Thymus (tissue), 14 donors: ENCODE measurements at places on chromosomes 13 and 19.
A peak's percentile ranks its signal among the peaks of the same experiment; 100 is the strongest.

DNA sequence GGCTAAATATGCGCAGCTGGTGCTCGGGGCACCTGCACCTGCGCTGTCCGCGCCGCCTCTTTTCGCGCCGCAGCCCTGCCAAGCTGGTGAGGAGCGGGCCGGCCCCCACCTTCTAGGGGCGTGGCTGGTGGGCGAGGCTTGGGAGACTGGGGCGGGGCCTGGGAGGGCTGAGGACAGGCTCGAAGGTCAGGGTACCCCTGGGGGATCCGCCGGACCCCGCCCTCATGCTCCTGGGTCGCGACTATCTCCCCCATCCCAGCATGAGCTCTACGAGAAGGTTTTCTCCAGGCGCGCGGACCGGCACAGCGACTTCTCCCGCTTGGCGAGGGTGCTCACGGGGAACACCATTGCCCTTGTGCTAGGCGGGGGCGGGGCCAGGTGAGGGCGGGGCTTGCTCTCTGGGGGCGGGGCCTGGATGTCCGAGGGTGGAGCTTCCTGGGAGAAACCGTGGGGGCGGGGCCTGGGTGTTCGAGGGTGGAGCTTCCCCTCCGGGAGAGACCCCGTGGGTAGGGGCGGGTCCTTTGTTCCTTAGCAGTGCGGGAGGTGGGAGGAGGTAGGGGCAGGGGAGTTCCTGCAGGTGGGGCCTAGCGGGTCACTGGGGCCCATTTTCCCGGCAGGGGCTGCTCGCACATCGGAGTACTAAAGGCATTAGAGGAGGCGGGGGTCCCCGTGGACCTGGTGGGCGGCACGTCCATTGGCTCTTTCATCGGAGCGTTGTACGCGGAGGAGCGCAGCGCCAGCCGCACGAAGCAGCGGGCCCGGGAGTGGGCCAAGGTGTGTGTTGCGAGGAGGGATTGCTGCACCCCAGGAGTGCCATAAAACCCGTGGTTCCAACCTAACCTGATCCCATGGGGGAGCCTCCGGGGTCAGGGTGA is 19.7 kb downstream of the PNPLA6 start:
- no peaks in the 10 kb centered on the region for H3K27me3 ChIP-seq
- no peaks in the 10 kb centered on the region for H3K4me1 ChIP-seq
- no peak for DNase-seq
- no peak overlapping the region for H3K4me3 ChIP-seq

GRCh38 chr13:33515146-33515545 is 229.6 kb upstream of the STARD13 start:
- H3K27me3 ChIP-seq = no peaks in the 10 kb centered on the region
- H3K27ac ChIP-seq = no peak overlapping the region
- H3K36me3 ChIP-seq = no peaks in the 10 kb centered on the region
- no peak for DNase-seq
- H3K4me3 ChIP-seq = no peak overlapping the region

GRCh38 chr13:36819739-36820090 is 693 bp downstream of the RFXAP start:
- H3K4me3 ChIP-seq = peak overlapping the region; percentile 91
- peaks cover 13% of the 10 kb centered on the region for H3K4me1 ChIP-seq
- H3K27me3 ChIP-seq = no peaks in the 10 kb centered on the region

DNA sequence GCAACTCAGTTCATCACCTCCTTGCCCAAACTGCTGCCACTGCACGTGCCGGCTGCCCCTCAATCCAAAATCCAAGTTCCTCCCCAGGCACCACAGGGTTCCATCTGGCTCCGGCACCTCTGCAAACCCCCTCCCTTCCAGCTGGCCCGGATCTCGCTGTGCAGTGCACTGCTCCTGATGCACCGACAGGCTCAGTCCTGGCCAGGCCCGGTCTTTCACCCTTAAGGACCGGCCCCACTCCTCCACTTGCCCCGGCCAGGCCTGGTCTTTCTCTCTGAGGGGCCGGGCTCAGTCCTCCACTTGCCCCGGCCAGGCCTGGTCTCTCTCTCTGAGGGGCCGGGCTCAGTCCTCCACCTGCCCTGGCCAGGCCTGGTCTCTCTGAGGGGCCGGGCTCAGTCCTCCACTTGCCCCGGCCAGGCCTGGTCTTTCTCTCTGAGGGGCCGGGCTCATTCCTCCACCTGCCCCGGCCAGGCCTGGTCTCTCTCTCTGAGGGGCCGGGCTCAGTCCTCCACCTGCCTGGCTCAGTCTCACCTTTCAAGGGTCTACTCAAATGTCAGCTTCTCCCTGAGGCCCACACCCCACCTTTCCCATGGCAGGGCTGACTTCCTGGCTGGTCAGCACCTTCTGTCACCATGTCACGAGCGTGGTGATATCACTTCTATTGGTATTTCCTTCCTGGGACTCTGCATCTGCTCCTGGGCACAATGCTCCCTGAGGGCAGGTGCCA is 6.9 kb downstream of the ZNF787 start:
- DNase-seq = no peak
- H3K4me1 ChIP-seq = peaks cover 62% of the 10 kb centered on the region
- H3K4me3 ChIP-seq = no peak overlapping the region
- H3K27me3 ChIP-seq = no peaks in the 10 kb centered on the region
- peak overlapping the region; percentile 37 for H3K27ac ChIP-seq

DNA sequence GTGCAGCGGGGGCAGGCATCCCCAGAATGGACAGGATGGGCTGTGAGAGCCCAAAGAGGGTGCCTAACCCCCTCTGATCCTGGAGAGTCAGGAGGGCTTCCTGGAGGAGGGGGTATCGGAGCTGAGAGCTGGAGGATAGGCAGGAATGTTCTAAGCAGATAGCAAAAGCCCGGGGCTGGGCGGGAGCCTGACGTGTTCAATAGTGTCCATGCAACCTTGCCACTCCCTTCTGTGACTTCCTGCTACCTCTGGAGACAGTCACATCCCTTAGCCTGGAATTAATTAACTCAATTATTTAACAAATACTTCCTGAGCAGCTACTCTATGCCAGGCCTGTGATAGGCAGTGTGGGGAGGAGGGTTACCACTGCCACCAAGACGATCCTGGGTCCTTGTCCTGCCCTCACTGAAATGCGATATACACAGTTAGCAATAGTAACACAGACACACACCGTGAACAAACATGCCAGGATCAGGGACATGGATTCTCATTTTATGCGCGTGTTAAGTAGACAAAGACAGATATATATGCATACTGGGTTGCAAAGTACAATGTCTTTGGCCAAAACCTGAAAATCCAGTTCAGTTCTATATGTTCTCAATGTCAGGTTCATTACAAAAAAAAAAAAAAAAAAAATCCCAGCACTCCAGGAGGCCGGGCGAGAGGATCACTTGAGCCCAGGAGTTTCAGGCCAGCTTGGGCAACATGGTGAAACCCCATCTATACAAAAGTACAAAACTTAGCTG is 10.7 kb downstream of the AP2S1 start:
- H3K4me3 ChIP-seq = no peak overlapping the region
- H3K27me3 ChIP-seq = no peaks in the 10 kb centered on the region
- H3K36me3 ChIP-seq = peaks cover 64% of the 10 kb centered on the region
- H3K27ac ChIP-seq = no peak overlapping the region
- DNase-seq = no peak

DNA sequence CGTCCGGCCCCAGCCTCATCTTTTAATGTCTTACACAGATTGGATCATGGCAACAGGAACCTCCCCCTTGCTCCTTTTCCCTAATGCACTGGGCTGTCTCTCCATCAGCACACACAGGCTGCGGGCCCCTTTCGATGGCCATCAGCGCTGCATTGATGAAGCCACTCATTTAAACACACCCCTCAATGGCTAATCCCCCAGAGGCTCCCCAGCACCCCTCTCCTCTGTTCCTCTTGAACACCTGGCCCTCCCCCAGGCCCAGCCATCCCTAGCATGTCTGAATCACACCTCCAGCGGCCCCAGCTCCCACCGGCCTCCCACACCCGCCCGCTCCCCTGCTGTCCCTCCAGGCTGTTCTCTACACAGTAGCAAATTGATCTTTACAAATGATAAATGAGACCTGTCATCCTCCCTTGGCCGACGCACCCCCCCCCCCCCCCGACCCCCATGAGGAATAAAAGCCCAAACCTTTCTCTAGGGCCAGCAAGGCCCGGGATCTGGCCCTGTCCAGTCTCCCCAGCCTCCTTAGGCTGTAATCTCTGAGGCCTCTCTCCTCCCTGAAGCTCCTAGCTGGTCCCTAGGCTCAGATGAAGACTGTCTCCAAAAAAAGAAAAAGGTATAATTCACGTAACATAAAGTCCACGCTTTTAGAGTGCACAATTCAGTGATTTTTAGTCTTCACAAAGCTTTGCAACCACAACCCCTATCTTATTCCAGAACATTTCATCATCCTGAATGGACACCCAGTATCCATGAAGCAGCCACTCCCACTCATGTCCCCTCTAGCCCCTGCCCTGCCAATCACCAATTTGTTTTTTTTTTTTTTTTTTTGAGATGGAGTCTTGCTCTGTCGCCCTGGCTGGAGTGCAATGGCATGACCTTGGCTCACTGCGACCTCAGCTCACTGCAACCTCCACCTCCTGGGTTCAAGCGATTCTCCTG is 7.4 kb downstream of the RPL28 start:
- no peak overlapping the region for H3K4me3 ChIP-seq
- peaks cover 15% of the 10 kb centered on the region for H3K4me1 ChIP-seq
- H3K36me3 ChIP-seq = peaks cover 39% of the 10 kb centered on the region
- no peak overlapping the region for H3K27ac ChIP-seq
- DNase-seq = no peak

- no peaks in the 10 kb centered on the region for H3K27me3 ChIP-seq
- no peak overlapping the region for H3K4me3 ChIP-seq
- H3K36me3 ChIP-seq = no peaks in the 10 kb centered on the region
- H3K27ac ChIP-seq = no peak overlapping the region
- H3K4me1 ChIP-seq = no peaks in the 10 kb centered on the region
- DNase-seq = no peak
These were observed 128.9 kb upstream of the RXFP2 start for GRCh38 chr13:31610270-31610998.

DNA sequence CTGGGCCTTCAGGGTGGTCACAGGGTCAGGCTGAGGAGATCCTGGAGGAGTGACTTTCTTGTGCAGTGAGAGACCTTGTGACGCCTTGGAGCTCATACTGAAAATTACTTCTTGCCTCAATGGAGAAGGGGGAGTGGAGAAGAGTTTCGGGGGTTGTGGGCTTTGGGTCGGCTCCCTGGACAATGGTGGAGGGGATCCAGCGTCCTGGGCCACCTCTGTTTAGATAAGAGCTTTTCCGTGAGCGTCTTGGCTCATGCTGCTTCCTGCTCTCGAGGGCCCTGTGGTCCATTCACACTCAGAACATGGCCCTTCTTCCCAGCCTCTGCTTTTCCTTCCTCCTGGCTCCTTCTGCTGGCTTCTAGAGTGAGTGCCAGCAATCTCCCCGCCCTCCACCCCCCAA is 81.9 kb downstream of the FLT1 start:
- H3K4me3 ChIP-seq = no peak overlapping the region
- H3K36me3 ChIP-seq = no peaks in the 10 kb centered on the region
- H3K27ac ChIP-seq = no peak overlapping the region
- no peak for DNase-seq

DNA sequence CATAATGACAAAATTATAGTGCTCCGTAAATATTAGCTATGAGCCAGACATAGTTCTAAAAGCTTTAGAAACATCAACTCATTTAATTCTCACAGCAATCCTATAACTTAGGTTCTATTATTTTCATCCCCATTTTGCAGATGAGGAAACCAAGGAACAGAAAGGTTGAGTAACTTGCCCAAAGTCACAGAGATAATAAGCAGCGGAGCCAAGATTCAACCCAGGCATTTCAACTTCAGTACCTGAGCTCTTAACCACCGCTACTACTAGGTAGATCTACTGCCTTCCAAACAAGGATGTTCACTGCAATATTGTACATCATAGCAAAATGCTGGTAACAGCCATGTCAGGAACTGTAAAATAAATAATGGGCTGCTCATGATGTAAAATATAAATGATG is 39.9 kb downstream of the ELF1 start:
- H3K27me3 ChIP-seq = no peaks in the 10 kb centered on the region
- no peak overlapping the region for H3K27ac ChIP-seq
- H3K4me3 ChIP-seq = peak overlapping the region; percentile 29
- H3K4me1 ChIP-seq = peaks cover 35% of the 10 kb centered on the region
- no peak for DNase-seq

GRCh38 chr19:39444598-39445195 is 685 bp upstream of the SUPT5H start:
- peak overlapping the region; percentile 79 for H3K4me3 ChIP-seq

- no peaks in the 10 kb centered on the region for H3K4me1 ChIP-seq
- no peak overlapping the region for H3K4me3 ChIP-seq
These were observed 7.5 kb downstream of the TEX101 start for GRCh38 chr19:43422000-43422688.

GRCh38 chr19:37551129-37551993 is 43.2 kb downstream of the ZNF571 start:
- peak; percentile 48 for DNase-seq
- no peaks in the 10 kb centered on the region for H3K27me3 ChIP-seq
- H3K27ac ChIP-seq = peak overlapping the region; percentile 79
- H3K4me1 ChIP-seq = no peaks in the 10 kb centered on the region

DNA sequence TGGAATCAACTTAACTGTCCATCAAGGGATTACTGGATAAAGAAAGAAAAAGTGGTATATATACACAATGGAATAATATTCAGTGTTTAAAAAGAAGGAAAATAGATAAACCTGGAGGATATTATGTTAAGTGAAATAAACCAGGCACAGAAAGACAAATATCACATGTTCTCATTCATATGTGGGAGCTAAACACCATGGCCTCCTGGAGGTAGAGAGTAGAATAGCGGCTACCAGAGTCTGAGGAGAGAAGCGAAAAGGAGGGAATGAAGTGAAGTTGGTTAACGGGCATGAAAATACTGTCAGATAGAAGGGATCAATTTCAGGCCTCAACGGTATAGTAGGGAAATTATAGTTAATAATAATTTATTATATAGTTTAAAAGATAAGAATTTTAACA is 147.5 kb upstream of the OBI1 start:
- DNase-seq = no peak
- no peaks in the 10 kb centered on the region for H3K36me3 ChIP-seq
- H3K4me1 ChIP-seq = no peaks in the 10 kb centered on the region

DNA sequence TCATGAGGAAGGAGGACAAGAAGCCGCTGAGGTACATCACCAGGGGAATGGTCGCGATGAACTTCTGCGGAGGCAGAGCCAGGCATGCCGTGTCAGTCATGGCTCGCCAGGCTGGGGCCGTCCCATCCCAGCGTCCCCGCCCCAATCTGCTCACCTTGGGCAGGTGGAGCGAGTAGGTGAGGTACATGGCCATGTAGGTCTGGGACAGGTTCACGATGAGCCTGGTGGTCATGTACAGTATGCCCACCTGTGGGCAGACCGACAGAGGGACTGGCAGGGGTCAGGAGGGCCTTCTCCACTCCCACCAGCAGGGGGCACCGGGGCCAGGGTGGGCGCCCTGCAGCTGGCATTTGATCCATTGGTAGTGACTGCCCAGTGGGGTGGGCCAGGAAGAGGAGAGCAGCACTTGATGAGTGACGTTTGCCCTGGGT is 8.3 kb downstream of the TEKTIP1 start:
- H3K27me3 ChIP-seq = no peaks in the 10 kb centered on the region
- no peak overlapping the region for H3K4me3 ChIP-seq
- H3K27ac ChIP-seq = no peak overlapping the region
- peaks cover 4% of the 10 kb centered on the region for H3K4me1 ChIP-seq
